ENCODE measurements at places on chromosomes 4 and X.

DNA sequence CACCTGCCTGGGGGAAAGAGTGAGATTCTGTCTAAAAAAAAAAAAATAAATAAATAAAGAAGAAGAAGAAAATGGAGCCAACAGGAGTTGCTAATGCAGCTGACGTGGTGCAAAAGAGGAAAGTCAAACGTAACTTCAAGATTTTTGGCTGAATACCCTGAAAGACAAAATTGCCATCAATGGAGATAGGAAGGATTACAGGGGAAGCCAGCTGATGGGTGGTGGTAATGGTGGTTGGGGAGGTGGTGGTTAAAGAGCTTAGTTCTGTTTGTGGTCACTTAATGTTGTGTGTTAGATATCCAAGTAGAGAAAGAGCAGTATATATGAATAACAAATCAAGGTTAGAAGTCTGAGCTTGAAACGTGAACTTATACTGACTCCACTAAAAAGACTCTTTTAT is 225.4 kb downstream of the ARHGAP24 start:
- no peak for DNase-seq

DNA sequence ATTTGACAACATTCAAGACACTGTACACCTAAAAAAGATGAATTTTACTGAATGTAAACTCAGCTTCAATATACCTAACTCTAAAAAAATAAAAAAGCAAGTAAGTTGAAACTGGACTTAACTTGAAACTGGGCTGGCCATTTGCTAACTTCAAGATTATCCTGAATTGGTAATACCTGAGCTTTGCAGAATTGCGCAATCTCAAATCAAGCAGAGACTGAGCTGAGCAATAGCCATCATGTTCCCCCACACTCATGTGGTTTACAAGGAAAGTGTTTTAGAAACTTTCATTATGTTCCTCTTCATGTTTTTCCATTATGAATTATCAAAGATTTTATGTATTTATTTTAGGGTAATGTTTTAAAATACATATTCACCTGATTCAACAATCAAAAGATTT is 38.7 kb downstream of the ANXA5 start:
- DNase-seq, result no peak

- DNase-seq, result no peak
Observed at GRCh38 chr4:176671532-176671931, 121.2 kb downstream of the VEGFC start.

GRCh38 chrX:53249408-53250042 is 24.5 kb upstream of the KDM5C start:
- no peak for DNase-seq

All from CD4-positive, alpha-beta T cell treated with Interferon gamma for 1 hour (primary cell).